ENCODE measurements at places on chromosomes 4 and X.

DNA sequence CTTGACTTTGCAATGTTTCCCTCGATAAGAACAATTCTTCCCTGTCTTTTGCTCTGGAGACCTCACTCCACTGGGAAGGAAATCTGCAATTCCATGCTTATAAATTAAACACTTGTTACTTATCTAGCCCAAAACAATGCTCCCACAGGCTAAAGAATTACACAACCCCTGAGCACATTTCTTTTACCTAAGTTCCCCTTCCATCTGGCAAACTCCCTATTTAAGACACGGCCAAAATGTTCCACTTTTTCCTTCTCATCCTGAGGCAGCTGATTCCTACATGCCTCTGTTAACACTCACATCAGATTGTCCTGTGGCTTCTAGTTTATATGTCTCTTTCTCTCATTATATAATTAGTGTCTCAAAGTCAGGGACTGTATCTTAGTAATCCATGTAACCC lies 211.7 kb downstream of the COX18 start:
- DNase-seq: no peak

- no peak for DNase-seq
These were observed 20.1 kb downstream of the HPRT1 start for GRCh38 chrX:134480061-134480460.

- no peak for DNase-seq
These were observed 517.5 kb upstream of the GRIA3 start for GRCh38 chrX:122666601-122667000.

DNA sequence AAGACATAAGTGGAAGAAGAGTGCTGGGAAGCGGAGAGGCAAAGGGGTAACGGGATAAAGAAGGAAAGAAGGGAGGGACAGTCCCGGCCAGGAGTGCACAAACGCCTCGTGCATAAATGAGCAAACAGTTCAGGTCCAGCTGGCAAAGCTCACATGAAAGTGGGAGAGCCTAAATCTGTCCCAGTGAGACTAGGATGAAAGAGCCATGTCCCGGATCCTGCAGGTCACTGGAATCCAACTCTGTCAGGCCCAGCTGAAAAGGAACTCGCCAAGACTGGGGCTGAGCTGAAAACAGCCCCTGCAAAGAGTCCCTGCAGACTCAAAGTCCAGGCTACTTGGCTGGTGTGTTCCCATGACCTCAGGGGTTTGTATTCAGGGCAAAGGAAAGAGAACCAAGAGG lies 38.0 kb upstream of the CRMP1 start:
- peak; percentile 53 for DNase-seq

DNA sequence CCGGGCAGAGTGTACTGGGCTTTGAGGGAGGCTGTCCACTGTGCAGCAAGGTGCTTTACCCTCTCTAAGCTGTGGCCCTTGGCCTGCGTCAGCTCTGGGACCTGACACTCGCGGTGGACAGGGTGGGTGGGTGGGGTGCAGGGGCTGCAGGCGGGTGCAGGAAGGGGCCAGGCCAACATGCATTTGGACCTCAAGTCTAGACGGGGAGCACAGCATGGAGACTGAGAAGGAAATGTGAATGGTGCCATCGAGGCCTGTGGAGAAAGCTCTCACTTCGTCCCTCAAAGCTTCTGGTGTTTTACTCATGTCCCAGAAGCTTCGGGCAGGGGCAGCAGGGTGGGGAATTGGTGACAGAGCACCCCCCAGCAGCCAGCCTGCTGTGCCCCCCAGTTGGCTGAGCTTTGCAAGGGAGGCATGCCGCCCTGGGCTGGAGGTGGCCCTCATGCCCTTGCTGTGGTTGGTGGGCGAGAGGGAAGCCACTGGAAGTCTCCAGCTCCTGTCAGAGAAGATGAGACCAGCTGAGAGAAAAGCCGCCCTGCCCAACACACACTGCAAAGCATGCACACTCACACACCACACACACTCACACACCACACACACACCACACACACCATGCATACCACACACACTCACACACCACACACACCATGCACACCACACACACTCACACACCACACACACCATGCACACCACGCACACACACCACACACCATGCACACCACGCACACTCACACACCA lies 12.3 kb downstream of the PNMA6E start:
- no peak for DNase-seq

GRCh38 chr4:128868758-128869157 lies 59.3 kb downstream of the JADE1 start:
- DNase-seq: no peak

DNA sequence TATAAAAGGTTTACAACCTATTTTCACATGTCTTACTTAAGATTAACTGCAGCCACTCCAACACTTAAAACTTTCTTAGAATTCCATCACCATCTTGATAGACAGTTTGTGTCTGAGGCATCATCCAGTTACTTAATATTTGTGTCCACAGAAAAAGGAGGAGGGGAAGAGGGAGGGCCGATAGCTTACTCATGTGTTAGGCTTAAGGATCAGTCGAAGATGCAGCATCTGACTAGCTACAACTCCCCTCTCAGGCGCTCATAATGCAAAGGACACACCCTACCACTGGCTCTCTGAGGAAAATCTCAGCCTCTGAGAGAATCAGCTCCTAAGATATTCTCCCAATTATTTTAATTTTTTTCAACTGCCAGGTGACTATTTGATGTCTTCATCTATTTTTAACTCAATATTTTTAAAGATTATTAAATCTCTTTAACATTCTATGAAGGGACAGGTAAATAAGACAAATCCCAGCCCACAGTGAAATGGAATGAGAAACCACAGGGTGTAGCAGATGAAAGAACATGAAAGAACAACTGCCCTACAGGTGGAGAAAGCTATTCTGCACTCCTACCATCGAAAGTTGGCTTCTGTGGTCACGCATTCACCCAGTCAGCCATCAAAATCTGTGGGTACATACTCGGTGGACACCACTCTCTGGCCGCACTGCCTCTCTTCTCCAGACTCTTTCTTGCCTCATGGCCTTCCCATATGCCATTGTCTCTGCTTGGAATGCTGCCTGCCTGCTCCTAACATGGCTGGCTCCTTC lies 48.0 kb downstream of the ARAP2 start:
- DNase-seq: no peak

DNA sequence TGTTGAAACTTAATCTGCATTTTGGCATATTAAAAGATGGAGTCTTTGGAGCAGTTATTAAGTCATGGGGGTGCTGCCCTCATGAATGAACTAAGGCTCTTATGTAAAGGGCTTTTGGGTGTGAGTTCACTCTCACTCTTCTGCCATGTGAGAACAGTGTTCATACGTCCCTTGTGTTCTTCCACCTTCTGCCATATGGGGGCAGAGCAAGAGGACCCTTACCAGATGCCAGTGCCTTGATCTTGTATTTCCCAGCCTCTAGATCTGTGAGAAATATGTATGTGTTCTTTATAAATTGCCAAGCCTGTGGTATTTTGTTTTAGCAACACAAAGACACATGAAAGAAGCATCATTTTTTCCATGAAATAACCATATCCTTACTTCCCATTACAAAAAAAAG lies 213.9 kb downstream of the SPOCK3 start:
- DNase-seq: peak; percentile 23

DNA sequence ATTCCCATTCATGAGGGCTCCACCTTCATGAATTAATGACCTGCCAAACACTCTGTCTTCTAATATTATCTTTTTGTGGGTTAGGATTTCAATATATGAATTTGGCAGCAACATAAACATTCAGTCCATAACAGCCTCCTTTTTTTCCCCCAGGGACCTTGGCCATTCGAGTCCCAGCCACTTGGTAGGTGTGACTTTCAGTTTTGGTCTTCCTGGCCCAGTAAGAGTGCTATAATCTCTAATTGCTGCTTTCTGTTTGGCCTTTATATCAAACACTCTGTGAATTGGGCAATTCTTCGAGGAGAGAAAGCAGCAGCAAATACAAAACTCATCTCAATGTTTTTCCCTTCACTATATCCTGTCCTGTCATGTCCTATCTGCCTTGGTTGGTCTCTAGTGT lies 12.4 kb upstream of the RADX start:
- DNase-seq: no peak

DNA sequence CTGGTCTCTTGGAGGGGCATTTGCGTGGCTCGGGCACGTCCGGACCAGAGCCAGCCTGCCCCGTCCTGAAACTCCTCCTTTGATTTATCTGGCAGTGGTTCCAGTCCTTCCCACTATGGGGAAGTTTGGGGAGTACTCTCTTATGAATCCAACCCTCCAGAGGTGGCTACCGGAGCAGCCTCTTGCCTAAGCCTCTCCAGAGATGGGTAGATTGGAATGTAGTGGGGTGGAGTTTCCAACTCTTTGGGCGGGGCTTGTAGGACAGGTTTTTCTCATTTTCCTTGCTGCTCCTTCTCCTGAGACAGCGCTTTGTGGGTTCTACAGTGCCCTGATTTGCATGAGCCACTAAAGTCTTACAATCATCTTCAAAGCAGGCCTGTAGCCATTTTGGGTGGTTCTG lies 60.1 kb upstream of the XAGE1B start:
- DNase-seq: no peak

DNA sequence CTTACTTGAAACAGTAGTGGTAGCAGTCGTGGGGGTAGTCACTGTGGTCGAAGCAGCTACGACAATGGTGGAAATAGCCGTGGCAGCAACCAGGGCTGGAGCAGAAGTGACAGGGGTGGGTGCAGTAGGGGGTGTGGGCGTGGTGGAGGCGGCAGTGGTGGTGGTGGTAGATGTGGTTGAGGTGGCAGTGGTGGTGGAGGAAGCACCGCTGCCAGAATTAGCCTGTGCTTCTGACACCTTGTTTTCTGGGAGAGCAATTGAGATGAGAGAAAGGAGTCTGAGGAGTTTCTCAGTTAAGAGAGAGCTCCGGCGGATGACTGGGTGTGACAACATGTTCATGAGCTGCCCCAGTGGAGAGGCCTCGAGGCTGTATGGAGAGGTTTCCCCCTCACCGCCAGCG lies 113.5 kb upstream of the HSD17B10 start:
- DNase-seq: no peak

DNA sequence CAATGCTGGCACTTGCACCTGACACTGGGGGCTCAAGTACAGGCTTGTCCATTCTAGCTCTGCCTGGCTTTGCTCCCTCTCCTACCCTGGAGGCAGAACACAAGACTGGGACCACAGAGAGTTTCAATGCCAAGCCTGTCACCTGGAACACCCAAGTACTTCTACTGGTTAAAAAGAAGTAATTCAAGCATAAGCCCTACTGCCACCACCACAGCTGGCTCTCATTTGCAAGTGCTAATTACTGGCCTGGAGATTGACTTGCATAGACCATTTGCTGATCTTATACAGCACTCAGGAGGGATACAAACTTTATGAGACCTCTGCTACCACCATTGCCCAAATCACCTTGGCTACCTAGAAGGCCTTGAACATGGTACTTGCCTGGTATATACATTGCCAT lies 1550.9 kb downstream of the C4orf33 start:
- no peak for DNase-seq

- DNase-seq: no peak
These were observed 89.8 kb downstream of the RTL9 start for GRCh38 chrX:110448459-110448858.

DNA sequence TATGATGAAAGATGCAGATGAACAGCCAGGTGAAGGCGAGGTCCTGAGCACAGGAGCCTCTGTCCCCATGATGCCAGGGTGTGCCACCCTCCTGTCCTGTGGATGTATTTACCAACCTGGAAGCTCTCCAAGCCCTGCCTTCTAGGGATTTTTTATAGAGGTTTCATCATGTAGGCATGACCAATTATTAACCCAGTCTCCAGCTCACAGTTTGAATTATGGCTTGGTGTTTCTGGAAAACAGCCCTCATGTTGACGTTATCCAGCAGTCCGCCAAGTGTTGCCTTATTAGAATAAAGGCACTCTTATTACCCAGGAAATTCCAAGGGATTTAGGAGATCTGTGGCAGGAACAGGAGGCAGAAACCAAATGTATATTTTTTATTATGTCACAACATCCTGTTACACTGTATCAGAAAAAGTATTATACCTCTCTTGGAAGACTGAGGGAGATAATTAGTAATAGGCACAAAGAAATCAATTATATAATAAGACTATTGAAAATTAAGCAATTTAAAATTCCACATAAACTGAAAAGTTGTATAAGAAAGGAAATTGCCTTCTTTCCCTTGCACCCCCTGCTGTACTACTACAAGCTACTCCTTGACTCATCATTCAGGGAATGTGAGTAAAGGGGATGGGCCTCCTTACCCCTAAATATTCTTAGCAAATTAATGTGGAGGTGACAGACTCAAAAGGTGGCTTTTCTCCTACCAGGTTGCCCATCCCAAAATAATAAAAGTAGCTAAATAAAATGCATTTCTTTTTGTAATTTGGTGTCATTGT lies 129.6 kb downstream of the ZNF330 start:
- DNase-seq: peak; percentile 79

- no peak for DNase-seq
These were observed 37.3 kb downstream of the UNC5C start for GRCh38 chr4:95511477-95511876.

- no peak for DNase-seq
These were observed 336.1 kb upstream of the BOD1L1 start for GRCh38 chr4:13963601-13964000.

DNA sequence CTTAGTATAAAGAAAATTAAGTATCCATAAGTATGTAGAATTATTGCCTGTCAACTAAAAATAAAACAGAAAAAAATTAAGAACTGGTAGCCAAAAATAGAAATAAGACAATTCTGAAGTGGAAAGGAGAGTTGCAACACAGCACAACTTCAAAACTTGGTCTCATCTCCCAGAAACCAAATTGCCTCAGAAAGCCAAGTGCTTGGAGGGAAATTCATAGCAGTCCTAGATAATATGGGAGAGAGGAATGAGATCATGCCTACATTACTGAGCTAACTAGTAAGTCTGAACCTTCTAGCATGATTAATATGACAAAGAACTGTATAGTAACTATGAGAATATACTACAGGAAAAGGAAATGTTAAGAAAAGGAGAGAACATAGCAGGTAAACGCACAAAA lies 256.5 kb downstream of the LDB2 start:
- no peak for DNase-seq

DNA sequence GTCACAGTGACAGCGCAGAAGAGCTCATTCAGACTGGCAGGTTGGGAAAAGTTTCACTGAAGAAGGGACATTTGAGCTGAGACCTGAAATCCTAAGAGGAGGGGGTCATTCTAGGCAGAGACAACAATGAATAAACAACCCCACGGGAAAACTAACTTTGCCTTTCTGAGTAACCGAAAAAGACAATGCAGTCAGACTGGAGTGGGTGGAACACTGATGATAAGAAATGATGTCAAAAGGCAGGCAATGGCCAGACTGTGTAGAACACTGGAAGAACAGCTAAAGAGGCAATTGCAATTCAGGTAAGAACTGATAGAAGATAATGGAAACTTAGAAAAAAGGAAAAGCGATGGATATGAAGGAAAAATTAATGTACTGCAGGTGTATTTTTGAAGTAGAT lies 73.8 kb downstream of the CHIC2 start:
- no peak for DNase-seq

DNA sequence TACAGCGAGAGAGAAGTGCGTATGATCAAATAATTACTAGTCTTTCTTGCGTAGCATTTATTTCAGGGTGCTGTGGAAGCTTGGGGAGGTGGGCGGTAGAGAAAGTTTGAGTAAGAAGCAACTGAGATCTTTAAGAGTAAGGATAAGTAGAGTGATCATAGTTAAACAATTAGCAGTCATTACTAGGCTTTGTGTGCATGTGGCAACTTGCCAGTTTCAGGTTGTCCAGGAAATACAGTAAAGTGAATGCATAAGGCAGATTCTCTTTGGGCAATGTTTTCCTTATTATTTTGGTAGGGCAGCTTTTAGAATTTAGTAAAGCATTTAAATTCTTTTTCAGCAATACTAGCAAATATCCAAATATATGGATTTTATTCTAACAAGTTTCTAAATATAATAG lies 57.0 kb downstream of the HPGDS start:
- DNase-seq: no peak
